Hippocampal formation (tissue), 2 donors: ENCODE measurements at places on chromosomes 16 and 17.

GRCh38 chr16:77133706-77134105 is 57.3 kb upstream of the MON1B start:
- DNase-seq: no peak

GRCh38 chr17:38867968-38868816 is 1.7 kb upstream of the LASP1 start:
- DNase-seq: no peak

DNA sequence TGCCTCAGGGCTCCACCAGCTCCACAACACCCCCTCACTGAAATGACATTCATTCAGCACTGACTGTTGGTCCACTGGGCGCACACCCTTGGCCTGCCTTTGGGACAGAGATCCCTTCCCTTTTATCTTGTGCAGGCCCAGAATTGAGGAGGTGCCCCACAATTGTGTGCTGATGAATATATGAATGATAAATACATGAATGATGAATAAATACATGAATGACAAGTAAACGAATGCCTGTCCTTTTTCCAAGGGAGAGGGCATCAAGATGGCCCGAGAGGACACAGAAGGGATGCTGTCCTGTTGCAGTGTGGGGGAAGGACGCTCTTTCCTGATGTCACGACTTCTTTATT is 5.7 kb downstream of the CCR7 start:
- DNase-seq: no peak

DNA sequence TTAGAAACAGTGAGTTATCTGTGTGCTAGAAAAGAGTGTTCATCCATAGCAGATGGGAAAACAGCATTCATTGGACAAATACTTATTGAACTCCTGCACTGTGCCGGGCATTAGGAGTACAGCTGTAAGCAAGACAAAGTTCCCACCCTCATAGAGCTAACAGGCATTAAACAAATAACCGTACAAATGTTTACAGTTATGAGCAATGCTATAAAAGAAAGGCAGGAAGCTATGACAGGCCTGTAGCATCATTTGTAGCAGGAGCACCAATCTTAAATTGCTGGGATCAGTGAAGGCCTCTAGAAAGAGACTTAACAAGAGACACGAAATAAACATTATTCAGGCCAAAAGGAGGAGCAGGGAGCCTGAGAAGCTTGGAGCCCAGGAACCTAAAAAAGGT is 15.6 kb downstream of the SDR42E1 start:
- no peak for DNase-seq

DNA sequence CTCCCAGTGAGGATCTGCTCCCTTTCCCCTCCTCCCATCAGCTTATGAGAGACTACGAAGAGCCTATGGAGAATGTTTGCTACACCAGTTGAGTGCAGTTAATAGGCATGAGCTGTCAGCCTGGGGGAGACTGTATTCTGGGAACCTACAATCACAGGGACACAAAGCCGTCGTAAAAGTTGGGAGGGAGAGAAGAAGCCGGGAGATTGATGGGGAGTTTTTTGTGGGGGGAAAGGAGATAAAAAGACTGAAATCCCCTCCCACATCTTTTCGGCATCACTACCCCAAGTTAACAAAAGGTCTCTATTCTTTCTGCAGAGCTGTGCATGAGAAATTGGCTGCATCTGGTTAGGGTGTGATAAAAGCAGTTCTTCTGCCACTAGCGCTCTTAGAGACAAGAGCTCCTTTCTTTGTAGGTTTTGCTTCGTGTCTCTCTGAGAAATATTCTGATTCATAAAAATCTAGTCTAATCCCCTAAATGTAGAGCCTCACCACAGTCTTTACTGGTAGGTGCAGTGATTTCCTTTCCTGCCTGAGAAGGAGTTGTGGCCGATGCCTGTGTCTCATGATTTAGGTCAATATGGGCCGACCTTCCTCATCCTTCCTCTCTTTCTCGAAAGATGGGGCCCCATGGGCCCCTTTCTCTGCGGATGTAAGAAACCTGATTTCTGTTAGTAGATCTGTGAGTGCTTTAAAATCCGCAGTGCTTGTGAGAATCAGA is 77.4 kb downstream of the BPTF start:
- DNase-seq: peak; percentile 10

DNA sequence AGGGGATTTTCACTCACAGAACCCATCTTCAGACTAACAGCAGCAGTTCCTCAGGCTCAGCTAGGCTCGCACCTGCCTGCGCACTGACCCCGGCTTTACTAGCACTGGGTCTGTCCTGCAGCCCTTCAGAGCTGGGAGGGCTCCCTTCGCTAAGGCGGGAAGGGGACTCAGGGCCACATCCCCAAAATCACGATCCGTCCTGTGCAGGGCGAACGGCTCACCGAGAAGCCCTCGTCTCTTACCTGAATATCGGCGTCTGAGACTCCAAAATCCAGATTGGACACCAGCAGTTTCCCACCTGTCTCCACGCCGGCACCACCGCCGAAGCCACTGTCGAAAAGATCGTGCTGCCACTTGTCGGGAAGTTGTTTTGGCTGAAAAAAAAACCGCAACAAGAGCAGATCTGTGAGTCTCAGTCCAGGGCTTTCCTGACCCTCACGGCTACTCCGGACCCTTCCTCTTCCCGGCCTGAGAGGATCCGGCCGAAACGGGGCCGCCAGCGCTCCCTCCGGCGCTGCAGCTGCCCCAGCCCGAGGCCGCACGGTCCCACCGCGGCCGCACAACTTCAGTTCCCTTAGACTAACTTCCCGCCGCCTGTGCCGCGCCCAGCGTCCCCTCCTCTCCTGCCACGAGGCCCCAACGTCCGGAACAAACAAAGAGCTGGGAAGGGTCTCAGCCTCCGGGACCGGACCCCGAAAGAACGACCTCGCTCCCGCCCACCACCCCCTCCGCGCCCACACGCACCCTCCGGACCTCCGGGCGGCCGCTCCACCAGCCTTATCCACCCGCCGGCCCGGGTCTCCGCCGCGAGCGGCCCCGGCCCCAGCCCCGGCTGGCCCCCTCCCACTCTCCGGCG is 711 bp downstream of the ALYREF start:
- DNase-seq: no peak

GRCh38 chr16:64469906-64470702 is 651.8 kb downstream of the CDH11 start:
- DNase-seq: no peak

GRCh38 chr16:89537549-89537925 is 22.9 kb upstream of the RPL13 start:
- DNase-seq: no peak
